Activated T-helper 2 cell treated with anti-CD3 and anti-CD28 coated beads, Interferon-gamma antibody, Interleukin-2, Interleukin-4, amounts not matched to agents 10 μg/mL and 5 μg/mL and 100 μg/mL, durations not matched to agents 14 hours and 24 hours and 36 hours (primary cell): ENCODE measurements at places on chromosomes 7 and 10.
A peak's percentile ranks its signal among the peaks of the same experiment; 100 is the strongest.

DNA sequence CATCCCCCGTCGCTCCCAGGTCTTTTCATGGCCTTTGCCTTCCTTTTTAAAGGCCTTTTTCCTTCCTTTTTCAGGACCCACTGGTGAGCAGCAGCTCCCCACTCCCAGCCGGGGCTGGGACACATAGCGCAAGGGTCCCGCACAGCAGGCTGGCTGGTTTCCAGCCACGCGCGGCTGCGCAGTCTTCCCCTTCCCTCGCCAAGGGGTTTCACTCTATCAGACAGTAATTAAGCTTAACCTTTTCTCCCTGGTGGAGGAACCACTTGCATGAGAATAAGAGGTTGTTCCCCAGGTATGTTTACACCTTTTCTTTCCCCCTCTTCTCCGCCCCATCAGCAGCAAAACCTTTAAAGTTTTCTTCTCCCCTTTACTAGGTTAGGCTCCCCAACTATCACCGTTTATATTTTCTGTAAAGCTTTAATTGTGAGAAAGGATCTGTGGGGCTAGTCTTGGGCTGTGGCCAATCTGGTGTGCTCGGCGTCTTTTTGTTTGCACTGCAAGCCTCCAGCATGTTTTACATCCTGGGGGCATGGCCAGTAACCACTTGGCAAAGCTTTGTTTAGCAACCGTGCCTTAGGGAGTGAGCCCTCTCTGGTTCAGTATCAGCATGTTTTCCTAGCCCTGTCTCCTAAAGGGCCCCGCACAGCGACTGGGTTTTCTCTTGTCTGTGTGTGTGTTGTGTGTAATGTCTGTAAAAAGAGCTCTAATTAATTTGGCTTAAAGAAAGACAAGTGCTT lies 219.6 kb downstream of the PHF14 start:
- H3K27ac ChIP-seq = peak overlapping the region; percentile 77
- peaks cover 29% of the 10 kb centered on the region for H3K4me1 ChIP-seq
- DNase-seq = no peak
- H3K27me3 ChIP-seq = peaks cover 2% of the 10 kb centered on the region

DNA sequence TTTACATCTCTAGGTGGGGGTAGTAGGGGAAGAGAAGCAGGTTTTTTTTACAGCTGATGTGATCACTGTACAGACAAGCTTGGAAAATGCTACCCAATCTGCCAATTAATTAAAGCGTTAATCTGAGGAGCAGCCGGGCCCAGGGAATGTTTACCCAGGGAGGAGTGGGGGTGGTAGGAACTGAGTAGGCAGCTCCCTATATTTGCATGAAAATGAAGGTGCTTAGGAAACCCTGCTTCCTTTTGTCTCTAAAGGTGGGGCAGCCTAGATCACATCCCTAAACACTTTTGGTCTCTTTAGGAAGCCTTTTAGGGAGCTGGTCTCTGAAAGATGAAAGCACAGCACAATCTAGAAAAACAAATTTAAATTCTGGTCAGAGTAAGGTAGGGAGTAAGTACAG lies 53.0 kb upstream of the NFKB2 start:
- H3K27ac ChIP-seq = no peak overlapping the region
- H3K4me1 ChIP-seq = peaks cover 7% of the 10 kb centered on the region
- H3K4me3 ChIP-seq = no peak overlapping the region
- DNase-seq = no peak
- H3K36me3 ChIP-seq = peaks cover 22% of the 10 kb centered on the region
- no peaks in the 10 kb centered on the region for H3K27me3 ChIP-seq

DNA sequence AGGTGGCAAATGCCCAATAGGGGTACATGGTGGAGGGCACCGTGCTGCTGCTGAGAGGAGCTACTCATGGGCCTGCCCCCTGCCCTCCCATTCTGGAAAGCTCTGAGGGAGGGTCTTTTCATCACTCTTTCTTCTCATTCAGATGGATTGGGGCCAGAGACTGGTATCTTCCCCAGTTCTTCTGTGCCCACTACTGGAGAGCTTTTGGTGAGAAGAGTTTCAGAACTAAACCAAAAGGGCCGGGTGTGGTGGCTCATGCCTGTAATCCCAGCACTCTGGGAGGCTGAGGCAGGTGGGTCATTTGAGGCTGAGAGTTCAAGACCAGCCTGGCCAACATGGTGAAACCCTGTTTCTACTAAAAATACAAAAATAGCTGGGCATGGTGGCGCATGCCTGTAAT lies 12.5 kb downstream of the ADRA2A start:
- no peak overlapping the region for H3K27ac ChIP-seq
- no peak overlapping the region for H3K4me3 ChIP-seq
- no peaks in the 10 kb centered on the region for H3K36me3 ChIP-seq
- no peak for DNase-seq
- H3K4me1 ChIP-seq = peaks cover 1% of the 10 kb centered on the region
- H3K27me3 ChIP-seq = peaks cover 20% of the 10 kb centered on the region

GRCh38 chr7:11194492-11194891 lies 220.8 kb downstream of the PHF14 start:
- H3K27me3 ChIP-seq = peaks cover 2% of the 10 kb centered on the region
- H3K4me3 ChIP-seq = peak overlapping the region; percentile 14
- H3K4me1 ChIP-seq = peaks cover 29% of the 10 kb centered on the region
- peaks cover 2% of the 10 kb centered on the region for H3K36me3 ChIP-seq
- no peak for DNase-seq

- H3K27ac ChIP-seq = no peak overlapping the region
- no peaks in the 10 kb centered on the region for H3K4me1 ChIP-seq
- DNase-seq = no peak
- no peak overlapping the region for H3K4me3 ChIP-seq
These were observed 24.8 kb upstream of the EIF5AL1 start for GRCh38 chr10:79487296-79488194.

DNA sequence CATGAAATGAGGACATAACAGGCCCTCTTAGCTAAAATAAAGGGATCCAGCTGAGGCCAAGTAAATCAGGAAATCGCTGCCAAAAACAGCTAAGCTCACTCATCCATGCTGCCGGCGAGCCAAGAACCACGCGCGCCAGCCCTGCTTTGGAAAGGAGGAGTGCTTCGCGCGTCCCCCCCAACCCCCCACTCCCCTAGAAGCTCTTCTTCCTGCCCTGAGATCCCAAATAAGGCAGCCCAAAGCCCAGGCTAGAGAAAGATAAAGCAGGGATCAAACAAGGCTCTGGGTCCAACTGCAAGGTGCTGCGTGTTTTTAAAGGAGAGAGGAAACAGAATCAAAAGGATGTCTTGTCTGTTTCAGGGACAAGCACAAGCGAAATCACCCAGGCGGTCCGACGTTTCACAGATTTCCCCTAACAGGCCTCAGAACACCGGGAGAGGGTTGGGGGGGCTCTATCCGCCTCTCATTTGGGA lies 168.3 kb upstream of the AUTS2 start:
- H3K27me3 ChIP-seq = no peaks in the 10 kb centered on the region
- no peaks in the 10 kb centered on the region for H3K4me1 ChIP-seq
- H3K36me3 ChIP-seq = no peaks in the 10 kb centered on the region
- H3K4me3 ChIP-seq = no peak overlapping the region
- no peak overlapping the region for H3K27ac ChIP-seq
- DNase-seq = no peak

- no peak overlapping the region for H3K27ac ChIP-seq
- H3K4me1 ChIP-seq = peaks cover 19% of the 10 kb centered on the region
- no peaks in the 10 kb centered on the region for H3K36me3 ChIP-seq
- DNase-seq = no peak
- H3K27me3 ChIP-seq = peaks cover 21% of the 10 kb centered on the region
These were observed 67.7 kb upstream of the JCAD start for GRCh38 chr10:30127120-30127541.

- H3K27me3 ChIP-seq = no peaks in the 10 kb centered on the region
- no peak overlapping the region for H3K4me3 ChIP-seq
- no peak for DNase-seq
- H3K4me1 ChIP-seq = no peaks in the 10 kb centered on the region
These were observed 82.6 kb downstream of the PRKG1 start for GRCh38 chr10:51156926-51157325.

DNA sequence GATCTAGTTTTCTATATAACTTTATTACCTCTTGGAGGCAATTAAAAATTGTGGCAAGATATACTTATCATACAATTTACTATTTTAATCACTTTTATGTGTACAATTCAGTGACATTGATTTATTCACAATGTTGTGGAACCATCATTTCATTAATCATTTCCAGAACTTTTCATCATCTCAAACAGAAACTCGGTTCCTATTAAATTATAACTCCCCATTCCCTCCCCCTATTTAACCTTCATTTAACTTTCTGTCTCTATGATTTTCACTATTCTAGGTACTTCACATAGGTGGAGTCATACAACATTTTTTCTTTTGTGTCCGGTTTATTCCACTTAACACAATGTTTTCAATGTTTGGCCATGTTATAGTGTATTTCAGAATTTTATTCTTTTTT lies 252.8 kb downstream of the REEP3 start:
- H3K4me3 ChIP-seq = no peak overlapping the region
- no peaks in the 10 kb centered on the region for H3K36me3 ChIP-seq
- H3K27me3 ChIP-seq = peaks cover 20% of the 10 kb centered on the region
- H3K4me1 ChIP-seq = no peaks in the 10 kb centered on the region
- DNase-seq = no peak

DNA sequence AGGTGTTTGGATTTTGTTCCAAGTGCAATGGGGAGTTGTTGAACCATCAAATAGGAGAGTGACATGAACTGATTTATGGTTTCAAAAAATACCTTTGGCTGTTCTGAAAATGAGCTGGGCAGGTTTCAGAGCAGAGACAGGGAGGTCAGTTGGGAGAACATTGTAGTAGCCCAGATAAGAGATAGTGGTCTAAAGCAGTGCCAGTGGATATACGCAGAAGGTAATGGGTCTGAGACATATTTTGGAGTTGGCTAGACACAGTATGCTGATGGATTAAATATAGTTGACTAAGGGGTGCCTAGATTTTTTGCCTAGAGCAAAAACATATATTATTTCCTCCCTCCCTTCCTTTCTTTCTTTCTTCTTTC lies 21.3 kb upstream of the CDK14 start:
- no peak overlapping the region for H3K4me3 ChIP-seq
- no peaks in the 10 kb centered on the region for H3K4me1 ChIP-seq
- H3K36me3 ChIP-seq = no peaks in the 10 kb centered on the region
- no peak overlapping the region for H3K27ac ChIP-seq

- H3K4me3 ChIP-seq = no peak overlapping the region
- H3K27me3 ChIP-seq = no peaks in the 10 kb centered on the region
- peaks cover 28% of the 10 kb centered on the region for H3K36me3 ChIP-seq
- no peak for DNase-seq
- H3K4me1 ChIP-seq = peaks cover 20% of the 10 kb centered on the region
These were observed 116.2 kb downstream of the SND1 start for GRCh38 chr7:127768241-127768640.

GRCh38 chr10:15147594-15148392 lies 20.7 kb downstream of the NMT2 start:
- H3K36me3 ChIP-seq = peaks cover 23% of the 10 kb centered on the region
- peaks cover 37% of the 10 kb centered on the region for H3K4me1 ChIP-seq
- H3K27me3 ChIP-seq = no peaks in the 10 kb centered on the region

- DNase-seq = no peak
- H3K36me3 ChIP-seq = peaks cover 1% of the 10 kb centered on the region
- peaks cover 4% of the 10 kb centered on the region for H3K27me3 ChIP-seq
These were observed 119.4 kb downstream of the VIPR2 start for GRCh38 chr7:159025161-159025779.

DNA sequence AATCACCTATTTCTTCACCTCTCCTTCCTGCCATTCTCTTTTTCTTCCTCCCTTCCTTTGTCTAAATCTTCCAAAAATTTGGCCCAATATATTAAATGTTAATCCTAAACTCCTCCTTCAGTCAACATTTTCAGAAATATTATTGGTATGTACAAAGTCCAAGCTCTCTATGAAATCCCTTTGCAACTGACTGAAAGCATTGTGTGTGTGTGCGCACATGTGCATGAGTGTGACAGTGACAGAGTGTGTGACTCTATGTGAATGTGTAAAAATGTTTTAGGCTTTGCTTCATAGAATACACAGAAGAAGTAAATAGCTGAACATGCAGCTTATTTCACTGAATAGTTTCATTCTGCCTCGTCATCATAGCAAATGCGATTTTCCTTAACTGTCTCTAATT lies 7.0 kb downstream of the GPAM start:
- DNase-seq = no peak
- H3K27ac ChIP-seq = no peak overlapping the region
- no peak overlapping the region for H3K4me3 ChIP-seq
- peaks cover 1% of the 10 kb centered on the region for H3K4me1 ChIP-seq
- no peaks in the 10 kb centered on the region for H3K27me3 ChIP-seq
- H3K36me3 ChIP-seq = peaks cover 24% of the 10 kb centered on the region

DNA sequence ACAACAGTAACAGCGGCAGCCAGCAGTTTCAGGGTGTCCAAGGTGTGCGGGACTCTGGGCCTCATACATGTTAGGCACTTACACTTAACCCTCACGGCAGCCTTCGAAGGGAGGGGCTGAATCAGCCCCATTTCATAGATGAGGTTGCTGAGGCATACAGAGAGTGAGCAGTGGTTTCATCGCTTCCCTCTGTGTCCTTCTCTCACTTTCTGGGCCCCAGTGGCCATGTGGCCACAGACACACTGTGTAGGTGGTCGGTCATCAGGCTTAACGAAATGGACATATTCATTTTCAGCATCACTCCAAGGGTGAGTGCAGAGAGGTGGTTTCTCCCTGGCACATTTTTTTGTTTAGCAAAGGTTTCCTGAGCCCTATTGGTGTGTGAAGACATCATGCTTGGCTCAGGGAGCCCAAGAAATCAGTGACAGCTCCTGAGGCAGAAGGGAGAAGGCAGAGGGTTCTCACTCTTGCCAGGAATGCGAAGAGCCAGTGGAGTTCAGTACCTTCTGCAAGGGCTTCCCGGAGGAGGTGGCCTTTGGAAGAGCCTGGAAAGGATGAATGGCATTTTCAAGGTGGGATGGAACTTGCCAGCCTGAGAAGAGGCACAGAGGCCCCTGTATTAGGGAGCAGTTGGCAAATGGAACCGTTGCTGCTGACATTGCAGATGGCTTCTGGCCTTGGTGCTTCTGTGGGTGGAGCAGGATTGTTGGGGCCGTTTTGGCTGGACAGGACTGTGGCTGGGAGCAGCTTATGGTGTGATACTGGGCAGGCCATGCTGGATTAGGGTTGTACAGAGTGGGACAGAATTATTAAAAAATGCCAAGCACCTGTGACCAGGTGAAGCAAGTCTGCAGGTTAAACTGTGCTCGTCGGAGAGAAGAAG lies 61.7 kb upstream of the PPIF start:
- peaks cover 53% of the 10 kb centered on the region for H3K4me1 ChIP-seq
- H3K4me3 ChIP-seq = peak overlapping the region; percentile 65
- no peaks in the 10 kb centered on the region for H3K27me3 ChIP-seq
- peaks cover 63% of the 10 kb centered on the region for H3K36me3 ChIP-seq
- peak; percentile 49 for DNase-seq

- H3K27ac ChIP-seq = no peak overlapping the region
- H3K36me3 ChIP-seq = peaks cover 68% of the 10 kb centered on the region
- H3K4me1 ChIP-seq = peaks cover 23% of the 10 kb centered on the region
- DNase-seq = no peak
These were observed 53.3 kb upstream of the PPIF start for GRCh38 chr10:79293841-79294581.

GRCh38 chr10:115950320-115950719 lies 322.7 kb downstream of the GFRA1 start:
- H3K27ac ChIP-seq = no peak overlapping the region
- no peaks in the 10 kb centered on the region for H3K4me1 ChIP-seq

DNA sequence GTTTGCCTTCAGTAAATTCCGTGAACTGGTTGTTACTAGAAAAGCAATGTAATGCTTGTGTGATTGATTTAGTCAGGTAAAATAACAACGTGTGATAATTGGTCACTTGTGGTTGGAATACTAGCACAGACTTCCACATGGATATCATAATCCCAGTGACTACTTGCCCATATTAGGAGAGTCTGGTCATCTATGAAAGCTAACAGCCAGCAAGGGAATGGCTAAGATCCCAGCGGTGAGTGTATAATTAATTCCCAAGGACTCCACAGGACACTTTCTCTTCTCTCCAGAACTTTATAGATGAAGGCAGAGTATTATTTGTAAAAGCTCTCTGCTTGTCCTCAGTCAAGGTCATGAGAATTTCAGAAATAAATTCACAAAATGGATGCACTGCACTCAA lies 662.6 kb upstream of the TEX47 start:
- no peaks in the 10 kb centered on the region for H3K27me3 ChIP-seq
- no peak for DNase-seq
- H3K4me3 ChIP-seq = no peak overlapping the region
- no peaks in the 10 kb centered on the region for H3K4me1 ChIP-seq
